ENCODE measurements at places on chromosomes 5 and 9. TPM values are rescaled to one million over a fixed set of nuclear protein-coding genes. Genes with fewer than 3 reads are reported as not detected.

Gene ETF1
- 27.5 TPM for polyA plus RNA-seq

Gene BARHL1
- polyA plus RNA-seq: not detected

Gene QRFP
- not detected for polyA plus RNA-seq

Gene PCDHB5
- 0.49 TPM for polyA plus RNA-seq

Gene CDH18
- 0.05 TPM for polyA plus RNA-seq

Gene CYSRT1
- 1.6 TPM for polyA plus RNA-seq

Gene GNA14
- 2.1 TPM for polyA plus RNA-seq

Gene SLC6A19
- polyA plus RNA-seq: not detected

Gene ARHGEF39
- 4.7 TPM for polyA plus RNA-seq

Gene DMRT3
- not detected for polyA plus RNA-seq

Gene CTXN3
- polyA plus RNA-seq: not detected

DNA sequence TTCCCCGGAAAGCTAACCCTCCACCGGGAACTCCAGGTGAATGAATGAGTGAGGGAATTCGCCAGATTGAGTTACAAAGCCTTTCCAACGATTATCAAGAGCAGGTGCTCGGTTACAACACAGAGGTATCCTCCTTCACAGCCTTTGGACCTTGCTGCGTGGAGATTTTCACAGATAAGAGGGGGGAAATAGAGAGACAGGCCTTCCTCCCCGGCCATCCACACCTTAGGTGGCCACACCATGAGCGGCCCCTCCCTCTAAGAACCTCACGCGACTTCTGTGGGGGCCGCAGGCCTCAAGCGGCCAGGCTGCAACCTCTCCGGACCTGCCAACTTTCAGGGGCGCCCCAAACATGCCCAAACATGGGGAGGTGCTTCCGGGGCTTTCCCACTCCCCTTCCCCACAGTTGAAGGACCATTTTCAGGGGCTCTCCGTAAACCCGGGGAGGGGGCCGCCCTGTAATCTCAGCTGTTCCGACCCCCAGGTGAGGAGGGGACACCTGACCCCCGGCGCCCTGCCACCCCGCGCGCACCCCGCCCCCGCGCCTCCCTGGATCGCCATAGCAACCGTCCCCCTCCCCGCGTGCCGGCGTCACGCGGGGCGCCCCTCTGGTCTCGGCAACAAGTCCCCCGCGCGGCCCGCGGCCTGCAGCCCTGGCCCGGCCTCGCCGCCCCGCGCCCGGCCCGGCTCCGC, 603 bp downstream of the DENND1A start:
- DNase-seq: no peak

- no peak for DNase-seq
Measured at GRCh38 chr5:164809821-164810220, 1304.4 kb downstream of the MAT2B start.

DNA sequence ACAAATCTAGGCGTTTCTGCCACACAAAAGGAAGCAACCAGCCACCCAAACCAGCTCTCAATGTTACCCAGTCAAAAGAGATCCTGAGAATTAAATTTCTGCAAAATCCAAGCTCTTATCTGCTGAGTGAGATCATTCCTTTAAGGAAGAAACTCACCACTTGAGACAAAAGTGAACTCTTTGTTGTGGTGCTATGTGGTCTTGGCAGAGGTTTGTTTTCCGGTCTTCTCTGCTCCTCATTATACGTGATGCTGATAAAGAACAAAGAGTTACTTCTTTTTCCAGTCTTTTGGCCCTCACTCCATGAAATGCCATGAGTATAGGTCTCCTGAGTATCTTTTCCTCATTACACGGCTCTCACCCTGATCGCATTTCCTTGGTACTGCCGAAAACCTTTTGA, 82.1 kb downstream of the PRKACG start:
- DNase-seq: no peak

DNA sequence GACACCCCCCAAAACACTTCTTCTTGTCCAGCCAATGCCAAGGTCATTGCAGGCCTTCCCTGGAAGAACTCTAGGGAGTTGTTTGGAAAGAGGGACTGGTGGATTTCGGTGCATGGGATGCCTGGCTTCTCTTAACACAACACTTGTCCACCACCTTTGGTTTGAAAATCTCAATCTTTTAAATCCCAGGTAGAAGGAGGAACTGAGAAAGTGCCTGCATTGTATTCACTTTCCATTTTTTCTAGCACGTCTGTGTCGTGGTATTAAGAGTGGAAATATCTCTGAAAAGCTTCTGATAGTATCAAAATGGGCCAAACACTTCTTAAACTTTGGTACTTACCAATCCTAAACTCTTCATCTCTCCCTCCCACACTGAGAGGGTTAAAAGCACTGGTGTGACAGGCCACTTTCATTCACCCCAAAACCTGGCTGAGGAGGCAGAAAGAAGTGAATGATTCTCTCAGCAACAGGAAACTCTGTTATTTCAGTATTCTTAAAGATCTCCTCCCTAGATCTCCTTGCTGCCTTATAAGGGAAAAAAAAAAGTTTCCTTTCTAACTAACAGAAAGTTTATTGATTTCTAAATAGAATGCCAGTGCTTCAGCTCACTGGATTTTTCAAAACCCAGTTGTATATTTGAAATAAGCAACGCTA, 3.9 kb upstream of the NFIB start:
- DNase-seq: peak; percentile 49

- peak; percentile 62 for DNase-seq
Measured at GRCh38 chr9:129111528-129112151, 425 bp downstream of the PTPA start.

GRCh38 chr5:1447671-1448361, 2.6 kb upstream of the SLC6A3 start:
- no peak for DNase-seq

GRCh38 chr5:82211855-82212572, 66.1 kb downstream of the RPS23 start:
- DNase-seq: no peak

DNA sequence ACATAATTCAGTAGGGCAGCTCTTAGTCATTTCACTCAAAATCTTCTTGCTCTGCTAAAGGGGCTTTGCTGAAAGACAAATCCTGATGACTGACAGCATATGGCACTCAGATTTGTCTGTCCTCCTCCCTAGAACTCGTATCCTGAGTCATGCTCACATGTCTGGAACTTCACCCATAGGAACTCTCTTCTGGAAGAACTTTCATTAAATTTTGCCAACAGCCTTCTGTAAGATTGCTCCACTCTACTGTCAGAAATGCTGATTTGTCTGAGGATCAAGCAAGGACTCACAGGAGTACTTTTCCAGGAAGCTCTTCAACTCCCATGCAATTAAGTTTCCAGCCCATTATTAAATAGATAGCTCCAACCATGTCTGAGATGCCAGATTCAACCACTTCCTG, 59.8 kb upstream of the SNX2 start:
- no peak for DNase-seq

DNA sequence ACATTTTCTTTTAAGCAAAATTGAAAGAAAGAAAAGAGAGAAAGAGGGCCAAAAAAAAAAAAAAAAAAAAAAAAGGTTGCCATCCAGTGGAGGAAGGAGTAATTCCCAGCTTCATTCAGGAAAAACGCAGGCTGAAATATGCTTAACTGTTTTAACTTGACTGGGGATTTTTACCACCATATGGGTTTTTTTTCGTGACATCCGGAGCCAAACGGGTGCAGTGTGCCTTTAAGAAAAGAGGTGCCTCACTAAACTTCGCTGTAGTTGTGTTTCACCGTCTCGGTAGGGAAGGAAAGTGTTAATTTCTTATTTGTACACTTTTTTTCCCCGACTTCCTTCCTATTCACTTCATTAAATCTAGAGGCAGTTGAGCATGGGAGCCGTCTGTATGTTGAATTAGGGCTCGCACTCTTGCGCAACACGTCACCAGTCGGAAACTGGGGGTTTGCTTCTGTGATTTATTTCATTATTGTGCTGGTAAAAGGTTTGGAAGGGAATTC, 143.0 kb downstream of the SMARCA2 start:
- peak; percentile 88 for DNase-seq

GRCh38 chr5:39740404-39740803, 315.6 kb upstream of the DAB2 start:
- DNase-seq: no peak

- no peak for DNase-seq
Measured at GRCh38 chr5:9331372-9331771, 214.5 kb downstream of the SEMA5A start.

GRCh38 chr9:100425758-100426157, 1.2 kb upstream of the MSANTD3 start:
- DNase-seq: no peak

GRCh38 chr5:135269931-135270421, 129.1 kb downstream of the MACROH2A1 start:
- DNase-seq: no peak

GRCh38 chr9:98450496-98450895, 195.0 kb upstream of the TBC1D2 start:
- DNase-seq: no peak

DNA sequence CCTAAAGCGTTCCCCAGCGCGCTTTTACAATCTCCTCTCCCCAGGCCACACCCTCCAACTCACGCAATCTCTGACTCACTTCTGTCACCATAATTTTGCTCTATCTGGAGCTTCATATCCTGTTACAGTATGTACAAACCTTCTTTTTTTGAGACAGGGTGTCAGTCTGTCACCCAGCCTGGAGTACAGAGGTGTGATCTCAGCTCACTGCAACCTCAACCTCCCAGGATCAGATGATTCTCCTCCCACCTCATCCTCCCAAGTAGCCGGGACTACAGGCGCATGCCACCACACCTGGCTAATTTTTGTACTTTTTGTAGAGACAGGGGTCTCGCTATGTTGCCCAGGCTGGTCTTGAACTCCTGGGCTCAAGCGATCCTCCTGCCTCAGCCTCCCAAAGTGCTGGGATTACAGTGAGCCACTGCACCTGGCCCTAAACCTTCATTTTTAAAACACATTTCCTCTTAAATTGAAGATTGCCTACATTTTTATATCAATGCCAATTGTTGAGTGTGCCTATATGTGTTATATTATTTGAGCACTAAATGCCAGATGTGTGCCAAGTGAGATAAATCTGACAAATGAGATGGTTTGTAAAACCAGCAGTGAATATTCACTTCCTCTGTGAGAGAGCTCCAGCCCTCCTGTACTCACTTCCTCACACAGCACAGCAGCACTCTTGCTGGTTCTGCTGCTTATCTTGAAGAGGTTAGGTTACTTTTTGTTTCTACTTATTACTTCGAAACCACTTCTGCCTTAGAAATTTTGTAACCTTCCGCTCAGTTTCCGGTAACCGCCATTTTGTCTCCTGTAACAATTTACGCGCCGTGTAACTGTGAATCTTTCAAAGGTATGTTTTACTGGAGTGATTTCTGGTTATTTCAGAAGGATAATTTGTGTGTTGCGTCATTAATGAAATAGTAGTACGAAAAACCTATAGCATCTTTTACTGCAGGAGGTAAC, 57.9 kb downstream of the DOCK8 start:
- DNase-seq: no peak

- no peak for DNase-seq
Measured at GRCh38 chr5:129020683-129021082, 55.4 kb downstream of the SLC27A6 start.

DNA sequence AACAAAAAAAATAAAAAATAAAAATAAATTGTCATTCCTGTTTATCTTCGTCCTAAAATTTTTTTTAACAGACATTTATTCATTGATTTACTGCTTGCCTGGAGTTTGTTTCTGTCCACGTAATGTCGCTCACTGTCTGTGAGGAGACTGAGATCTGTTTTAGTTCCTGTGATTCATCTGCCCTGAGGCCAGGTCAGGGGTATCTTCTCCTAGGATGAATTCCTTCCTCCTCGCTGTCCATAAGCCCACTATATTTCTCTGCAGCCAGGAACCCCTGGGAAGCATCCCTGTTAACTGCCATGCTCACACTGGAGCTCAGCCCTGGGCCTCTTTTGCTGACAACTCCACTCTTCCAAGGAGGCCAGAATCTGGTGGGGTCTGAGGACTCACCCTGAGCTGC, 682.0 kb downstream of the MTRR start:
- DNase-seq: no peak

DNA sequence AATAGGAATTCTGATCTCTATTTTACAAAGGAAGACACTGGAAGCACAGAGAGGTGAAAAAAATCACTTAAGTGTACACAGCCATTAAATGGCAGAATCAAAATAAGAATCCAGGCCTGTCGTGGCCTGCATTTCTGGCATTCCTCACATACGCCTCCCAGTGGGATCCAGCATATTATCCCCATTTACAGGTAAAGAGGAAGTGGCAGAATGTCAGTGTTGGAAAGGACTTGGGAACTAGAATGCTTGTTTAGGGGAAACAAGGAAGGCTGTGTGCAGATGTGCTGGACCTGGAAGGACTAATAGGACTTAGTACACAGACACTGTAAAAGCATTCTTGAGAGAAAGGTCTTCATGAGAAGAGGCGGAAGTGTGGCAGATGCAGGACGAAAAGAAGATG, 241.8 kb downstream of the TRIM32 start:
- no peak for DNase-seq

- no peak for DNase-seq
Measured at GRCh38 chr5:113723021-113723420, 209.5 kb downstream of the YTHDC2 start.

DNA sequence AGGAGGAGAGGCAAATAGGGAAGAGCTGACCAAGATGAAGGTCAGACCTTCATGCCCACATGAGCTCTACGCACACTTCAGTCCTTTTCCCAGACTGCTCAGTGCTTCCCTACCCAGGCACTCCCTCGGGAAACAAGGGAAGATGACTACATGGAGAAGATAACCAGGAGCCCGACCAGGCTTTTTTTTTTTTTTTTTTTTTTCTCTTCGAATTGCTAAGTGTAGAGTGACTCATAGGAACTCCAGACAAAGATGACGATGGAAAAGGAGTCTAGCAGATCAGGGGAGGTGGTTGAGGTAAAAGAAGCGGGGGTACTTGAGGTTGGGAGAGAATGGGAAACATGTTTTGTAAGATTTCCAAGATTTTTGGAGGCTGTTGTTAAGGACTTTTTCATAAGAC, 526.1 kb downstream of the BNC2 start:
- DNase-seq: peak; percentile 40

DNA sequence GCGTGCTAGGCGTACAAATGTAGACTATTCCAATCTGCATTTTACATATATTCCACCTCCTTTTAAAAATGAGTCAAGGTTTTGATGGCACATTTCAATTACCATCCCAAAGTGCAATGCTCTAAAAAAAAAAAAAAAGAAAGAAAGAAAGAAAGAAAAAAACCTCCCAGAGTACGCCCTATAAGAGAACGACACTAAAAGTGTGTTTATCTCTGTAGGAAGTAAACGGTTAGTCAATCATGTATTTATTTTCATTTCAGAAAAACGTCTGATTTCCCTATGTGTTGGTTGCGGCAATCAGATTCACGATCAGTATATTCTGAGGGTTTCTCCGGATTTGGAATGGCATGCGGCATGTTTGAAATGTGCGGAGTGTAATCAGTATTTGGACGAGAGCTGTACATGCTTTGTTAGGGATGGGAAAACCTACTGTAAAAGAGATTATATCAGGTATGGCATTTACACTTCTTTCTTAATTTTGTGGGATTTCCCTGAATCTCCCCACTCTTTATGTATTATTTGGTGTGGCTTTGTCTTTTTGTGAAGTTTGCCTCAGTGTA, 1.1 kb downstream of the ISL1 start:
- DNase-seq: peak; percentile 20

DNA sequence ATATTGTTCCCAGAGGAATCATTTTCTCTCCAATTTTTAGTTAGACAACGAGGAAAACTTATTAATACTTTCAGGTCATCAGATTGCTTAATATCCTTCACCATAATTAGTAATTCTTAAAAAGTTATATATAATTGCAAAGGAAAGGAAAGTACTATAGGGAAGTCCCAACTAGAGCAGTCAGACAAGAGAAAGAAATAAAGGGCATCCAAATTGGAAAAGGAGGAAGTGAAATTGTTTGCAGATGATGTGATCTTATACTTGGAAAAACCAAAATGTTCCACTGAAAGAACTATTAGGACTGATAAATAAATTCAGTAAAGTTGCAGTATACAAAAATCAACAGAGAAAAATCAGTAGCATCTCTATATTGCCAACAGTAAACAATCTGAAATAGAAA, 223.5 kb upstream of the MEF2C start:
- no peak for DNase-seq

All from endothelial cell of umbilical vein (primary cell).